ENCODE measurements at places on chromosomes 1 and 21.

- DNase-seq: no peak
Measured at GRCh38 chr21:46188226-46189212, 4.3 kb upstream of the SPATC1L start.

GRCh38 chr1:196148367-196148970 is 459.8 kb downstream of the KCNT2 start:
- peak; percentile 62 for DNase-seq

- peak; percentile 35 for DNase-seq
Measured at GRCh38 chr1:75841421-75841820, 44.7 kb downstream of the MSH4 start.

DNA sequence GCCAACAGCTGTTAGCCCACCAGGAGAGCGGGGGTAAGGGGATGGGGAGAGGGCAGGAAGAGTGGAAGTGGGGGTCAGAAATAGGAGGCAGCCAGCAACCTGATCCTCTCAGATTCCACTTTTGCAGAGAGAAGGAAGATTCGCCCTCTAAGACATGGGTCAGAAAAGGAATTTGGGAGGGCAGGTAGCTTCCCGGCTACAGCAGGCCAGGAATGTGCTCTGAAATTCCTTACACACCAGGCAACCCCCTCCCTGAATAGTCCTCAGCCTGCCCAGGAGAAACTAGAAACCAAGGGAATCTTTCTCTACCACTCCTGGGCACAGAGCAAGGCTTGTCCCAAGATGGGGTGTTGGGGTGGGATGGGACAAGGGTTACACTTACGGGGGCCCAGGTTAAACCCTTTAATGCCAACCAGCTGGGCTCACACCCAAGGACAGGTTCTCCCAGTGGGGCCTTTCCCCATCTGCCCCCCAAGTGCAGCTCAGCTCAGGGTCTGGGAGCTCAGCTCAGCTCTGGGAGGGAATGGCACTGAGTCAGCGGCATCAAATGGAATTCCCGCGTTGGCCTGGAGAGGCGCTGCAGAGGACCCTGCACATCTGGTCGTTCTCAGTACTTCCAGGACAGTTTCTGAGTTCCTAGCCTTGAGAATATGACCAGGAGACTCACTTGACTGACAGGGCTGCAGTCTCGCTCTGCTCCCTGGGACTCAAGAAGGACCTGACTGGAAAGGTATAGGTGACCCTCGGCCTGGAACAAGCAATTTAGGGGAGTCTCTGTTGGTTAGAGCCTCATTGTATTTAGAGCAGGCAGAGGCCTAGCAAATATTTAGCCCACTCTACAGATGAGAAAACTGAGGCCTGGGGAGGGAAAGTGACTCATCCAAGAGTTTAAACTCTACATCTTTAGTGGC is 761 bp downstream of the TNNT2 start:
- no peak for DNase-seq

- DNase-seq: no peak
Measured at GRCh38 chr1:12232221-12232620, 2.4 kb downstream of the VPS13D start.

DNA sequence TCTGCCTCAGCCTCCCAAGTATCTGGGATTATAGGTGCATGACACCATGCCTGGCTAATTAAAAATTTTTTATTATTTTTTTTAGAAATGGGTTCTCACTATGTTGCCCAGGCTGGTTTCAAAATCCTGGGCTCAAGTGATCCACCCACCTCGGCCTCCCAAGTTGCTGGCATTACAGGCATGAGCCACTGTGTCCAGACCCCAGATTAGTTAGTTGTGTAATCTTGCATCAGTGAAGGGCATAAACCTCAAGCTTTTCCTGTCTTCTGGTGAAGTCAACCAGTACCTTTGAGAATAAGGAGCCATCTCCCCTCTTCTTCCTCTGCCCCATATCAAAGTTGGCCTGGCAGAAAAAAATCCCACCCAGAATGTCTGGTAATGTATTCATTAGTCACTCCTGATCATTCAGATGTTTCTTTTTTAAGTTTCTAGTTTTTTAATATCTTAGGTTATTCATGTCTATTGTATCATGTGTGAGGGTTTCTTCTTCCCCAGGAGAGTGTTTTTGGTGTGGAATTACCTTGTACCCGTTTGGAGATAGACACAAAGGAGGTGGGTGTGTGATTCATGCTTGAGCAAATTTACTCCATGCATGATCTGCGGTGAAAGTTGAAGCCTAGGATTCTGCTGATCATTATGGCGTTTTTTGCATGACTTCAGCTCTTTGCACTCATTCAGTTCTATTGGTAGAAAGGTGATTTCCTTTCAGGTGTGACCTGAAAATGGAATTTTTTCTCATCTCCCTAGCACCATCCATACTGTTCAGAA is 144.0 kb downstream of the FMN2 start:
- DNase-seq: no peak

DNA sequence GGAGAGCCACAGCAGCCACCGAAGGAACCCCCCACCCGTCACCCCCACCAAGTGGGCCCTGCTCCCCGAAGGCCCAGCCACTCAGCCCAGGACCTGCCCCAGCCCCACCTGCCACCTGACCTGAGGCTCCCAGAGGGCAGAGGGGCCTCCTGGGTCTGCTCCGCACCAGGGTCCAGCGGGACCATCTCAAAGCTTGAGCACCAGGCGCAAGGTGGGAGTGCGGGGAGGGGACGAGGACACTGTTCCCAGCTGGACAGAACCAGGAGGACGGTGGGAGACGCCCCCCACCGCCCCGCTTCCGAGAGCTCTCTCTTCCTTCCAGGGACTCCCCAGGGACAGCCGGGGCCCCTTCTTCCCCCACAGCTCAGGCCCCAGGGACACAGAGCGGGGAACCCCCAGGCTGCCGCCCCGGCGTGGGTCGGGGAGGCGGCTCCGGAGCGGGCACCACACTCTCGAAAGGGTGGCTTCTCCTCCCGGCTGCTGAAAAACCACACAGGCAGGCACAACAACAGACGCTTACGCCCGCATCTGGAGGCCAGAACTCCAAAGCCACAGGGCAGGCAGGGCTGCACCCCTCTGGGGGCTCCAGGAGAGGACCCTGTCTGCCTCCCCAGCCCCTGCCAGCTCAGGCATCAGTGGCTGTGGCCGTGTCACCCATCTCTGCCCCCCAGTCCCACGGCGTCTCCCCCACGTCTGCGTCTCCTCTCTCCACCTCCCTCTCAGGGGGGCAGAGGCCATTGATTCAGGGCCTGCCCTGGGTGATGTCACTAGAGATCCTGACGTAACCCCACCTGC is 1.9 kb upstream of the TTLL10 start:
- no peak for DNase-seq
